ENCODE measurements at places on chromosomes 5 and 9. TPM values are rescaled to one million over a fixed set of nuclear protein-coding genes. Genes with fewer than 3 reads are reported as not detected.

SLC28A3 gene
- not detected for total RNA-seq

LCP2 gene
- total RNA-seq, result not detected

ARL15 gene
- 24.4 TPM for total RNA-seq

SPATA6L gene
- 1.5 TPM for total RNA-seq

PIK3R1 gene
- total RNA-seq, result 27.5 TPM

ZNF462 gene
- 27.0 TPM for total RNA-seq

PCDHGA8 gene
- 0.95 TPM for total RNA-seq

HK3 gene
- not detected for total RNA-seq

SLC34A1 gene
- total RNA-seq, result not detected

PCDHB5 gene
- total RNA-seq, result 0.28 TPM

RMRP gene
- 22,385 TPM for total RNA-seq

SLC6A19 gene
- not detected for total RNA-seq

CDHR2 gene
- not detected for total RNA-seq

NRG2 gene
- 0.30 TPM for total RNA-seq

ARL10 gene
- total RNA-seq, result 16.5 TPM

C9orf153 gene
- total RNA-seq, result 0.66 TPM

MYORG gene
- 7.0 TPM for total RNA-seq

WDR70 gene
- 33.1 TPM for total RNA-seq

AMBP gene
- total RNA-seq, result not detected

SKP1 gene
- total RNA-seq, result 311 TPM

SHOC1 gene
- not detected for total RNA-seq

SLC25A25 gene
- 20.2 TPM for total RNA-seq

MARCHF6 gene
- total RNA-seq, result 105 TPM

PROB1 gene
- total RNA-seq, result 1.9 TPM

PDZD2 gene
- total RNA-seq, result 3.4 TPM

ENG gene
- total RNA-seq, result 688 TPM

CDH9 gene
- total RNA-seq, result not detected

SARDH gene
- total RNA-seq, result 0.30 TPM

INSL4 gene
- not detected for total RNA-seq

TYRP1 gene
- total RNA-seq, result not detected

HMMR gene
- 31.0 TPM for total RNA-seq

CDH18 gene
- total RNA-seq, result not detected

CLK4 gene
- total RNA-seq, result 19.2 TPM

OLFM1 gene
- 0.95 TPM for total RNA-seq

SPATA9 gene
- not detected for total RNA-seq

IFNB1 gene
- not detected for total RNA-seq
